ENCODE measurements at places on chromosomes 3 and 15. TPM values are rescaled to one million over a fixed set of nuclear protein-coding genes. Genes with fewer than 3 reads are reported as not detected.

Gene UBP1
- polyA plus RNA-seq = 11.1 TPM

Gene REC114
- polyA plus RNA-seq = not detected

Gene FRMD4B
- 4.2 TPM for polyA plus RNA-seq

- no peaks in the 10 kb centered on the region for H3K36me3 ChIP-seq
- H3K27ac ChIP-seq = no peak overlapping the region
- H3K4me1 ChIP-seq = no peaks in the 10 kb centered on the region
Observed at GRCh38 chr15:89472785-89473256, 23.6 kb downstream of the RHCG start.

Gene DUOX1
- polyA plus RNA-seq = 1.8 TPM

Gene CSTA
- polyA plus RNA-seq = 3.7 TPM

Gene GATM
- polyA plus RNA-seq = 25.0 TPM

- peak overlapping the region; percentile 93 for H3K27ac ChIP-seq
- DNase-seq = peak; percentile 65
- peaks cover 36% of the 10 kb centered on the region for H3K36me3 ChIP-seq
- H3K4me1 ChIP-seq = peaks cover 19% of the 10 kb centered on the region
- peak overlapping the region; percentile 75 for H3K4me3 ChIP-seq
Observed at GRCh38 chr3:101850246-101851051, 1.1 kb downstream of the NFKBIZ start.

DNA sequence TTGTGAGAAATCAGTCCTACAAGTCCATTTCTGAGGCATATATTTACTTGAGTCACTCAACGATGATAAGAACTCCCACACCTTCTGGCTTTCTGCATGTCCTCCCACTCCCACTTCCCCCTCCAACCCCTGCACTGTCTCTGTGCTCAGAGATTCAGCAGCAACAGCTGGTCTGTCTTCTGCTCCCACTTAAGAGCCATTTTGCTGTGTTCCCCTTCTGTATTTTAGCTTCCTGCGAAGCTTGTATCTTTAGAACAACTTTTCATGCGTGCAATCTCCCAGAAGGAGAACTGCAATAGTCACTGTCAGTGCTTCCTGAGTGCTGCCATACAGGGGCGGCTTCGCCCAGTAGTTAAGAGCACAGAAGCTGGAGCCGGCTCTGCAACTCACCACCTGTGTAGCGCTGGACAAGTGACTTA lies 90.0 kb upstream of the SPATA12 start:
- H3K36me3 ChIP-seq = no peaks in the 10 kb centered on the region
- no peak overlapping the region for H3K4me3 ChIP-seq
- no peaks in the 10 kb centered on the region for H3K27me3 ChIP-seq
- DNase-seq = no peak

DNA sequence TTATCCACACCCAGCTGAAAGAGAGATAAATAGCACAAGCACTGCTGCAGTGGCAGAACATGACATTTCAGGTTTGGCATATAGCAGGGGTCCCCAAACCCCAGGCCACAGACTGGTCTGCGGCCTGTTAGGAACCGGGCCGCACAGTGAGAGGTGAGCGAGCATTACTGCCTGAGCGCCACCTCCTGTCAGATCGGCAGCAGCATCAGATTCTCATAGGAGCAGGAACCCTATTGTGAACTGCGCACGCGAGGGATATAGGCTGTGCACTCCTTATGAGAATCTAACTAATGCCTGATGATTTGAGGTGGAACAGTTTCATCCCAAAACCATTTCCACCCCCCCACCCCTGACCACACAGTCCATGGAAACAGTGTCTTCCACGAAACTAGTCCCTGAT lies 54.6 kb downstream of the CCR4 start:
- no peak overlapping the region for H3K27ac ChIP-seq
- no peaks in the 10 kb centered on the region for H3K4me1 ChIP-seq
- H3K27me3 ChIP-seq = no peaks in the 10 kb centered on the region
- no peak for DNase-seq
- no peaks in the 10 kb centered on the region for H3K36me3 ChIP-seq

Gene SLC7A14
- not detected for polyA plus RNA-seq
